Caco-2 (cell line): ENCODE measurements at places on chromosomes 1 and 21.

- DNase-seq: no peak
Observed at GRCh38 chr1:197738927-197739326, 36.4 kb downstream of the DENND1B start.

- peak; percentile 5 for DNase-seq
Observed at GRCh38 chr1:88462488-88463261, 221.4 kb upstream of the PKN2 start.

DNA sequence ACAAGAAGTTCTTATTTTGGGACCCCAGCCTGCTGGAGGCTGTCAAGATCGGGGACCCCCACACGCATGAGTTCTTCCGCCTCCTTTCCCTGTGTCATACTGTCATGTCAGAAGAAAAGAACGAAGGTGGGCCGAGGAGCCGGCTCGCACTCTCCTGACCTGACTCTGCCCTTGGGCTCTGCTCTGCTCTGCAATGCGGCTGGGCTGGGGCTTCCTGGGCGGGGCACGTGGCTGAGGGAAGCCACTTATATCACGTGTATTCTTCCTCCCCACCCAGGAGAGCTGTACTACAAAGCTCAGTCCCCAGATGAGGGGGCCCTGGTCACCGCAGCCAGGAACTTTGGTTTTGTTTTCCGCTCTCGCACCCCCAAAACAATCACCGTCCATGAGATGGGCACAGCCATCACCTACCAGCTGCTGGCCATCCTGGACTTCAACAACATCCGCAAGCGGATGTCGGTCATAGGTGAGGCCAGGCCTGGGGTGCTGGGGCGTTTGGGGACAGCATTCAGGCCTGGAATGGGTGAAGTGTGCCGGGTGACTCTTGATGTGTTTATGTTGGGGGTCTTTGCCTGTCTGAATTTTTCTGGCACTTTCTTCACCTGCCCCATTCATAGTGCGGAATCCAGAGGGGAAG is 17.6 kb downstream of the ATP8B2 start:
- DNase-seq: no peak

- peak; percentile 68 for DNase-seq
Observed at GRCh38 chr1:211639475-211640300, 35.7 kb downstream of the NEK2 start.

- DNase-seq: no peak
Observed at GRCh38 chr1:152613511-152613910, at the start of gene LCE3B. Gene LCE3B, plus strand, starts transcription at chr1:152613811. Its CDS starts 0 bp downstream, at chr1:152613811.
